ENCODE measurements at places on chromosomes 12 and 14.

- no peak for DNase-seq
Measured at GRCh38 chr12:13032164-13032563, 12.0 kb upstream of the FAM234B start.

- no peak for DNase-seq
Measured at GRCh38 chr12:107165581-107165980, 72.2 kb upstream of the CRY1 start.

GRCh38 chr12:131606218-131606901 is 104.5 kb upstream of the SFSWAP start:
- no peak for DNase-seq

GRCh38 chr12:92462049-92462448 is 240.7 kb upstream of the PLEKHG7 start:
- no peak for DNase-seq

- no peak for DNase-seq
Measured at GRCh38 chr12:93704122-93704521, 26.9 kb downstream of the CRADD start.
